ENCODE measurements at places on chromosomes 16 and 17.

- no peak for DNase-seq
These were observed 18.4 kb downstream of the SYT17 start for GRCh38 chr16:19186408-19186807.

GRCh38 chr16:70692130-70692872 is 6.4 kb upstream of the MTSS2 start:
- no peak for DNase-seq

- DNase-seq, result no peak
These were observed 81.1 kb downstream of the MAF start for GRCh38 chr16:79519448-79519847.

GRCh38 chr16:64132190-64132589 is 989.7 kb downstream of the CDH11 start:
- no peak for DNase-seq

DNA sequence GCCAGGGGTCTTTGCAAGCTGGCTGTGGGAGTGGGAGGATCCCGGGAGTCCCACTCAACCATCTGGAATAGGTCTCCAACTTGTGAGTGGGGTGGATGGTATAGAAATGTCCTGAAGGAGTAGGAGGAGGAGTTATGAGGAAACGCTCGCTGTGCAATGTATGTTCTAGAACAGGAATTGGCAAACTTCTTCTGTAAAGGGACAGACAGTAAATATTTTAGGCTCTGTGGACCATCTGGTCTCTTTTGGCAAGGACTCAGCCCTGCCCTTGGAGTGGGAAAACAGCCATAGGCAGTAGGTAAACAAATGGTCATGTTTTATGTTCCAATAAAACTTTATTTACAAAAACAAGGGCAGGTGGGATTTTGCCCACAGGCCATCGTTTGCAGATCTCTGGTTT is 149.2 kb downstream of the NPIPB5 start:
- DNase-seq, result no peak

- no peak for DNase-seq
These were observed 430.7 kb downstream of the HS3ST3B1 start for GRCh38 chr17:14731591-14731990.

GRCh38 chr17:83124871-83125514 is 45.6 kb downstream of the METRNL start:
- peak; percentile 34 for DNase-seq

DNA sequence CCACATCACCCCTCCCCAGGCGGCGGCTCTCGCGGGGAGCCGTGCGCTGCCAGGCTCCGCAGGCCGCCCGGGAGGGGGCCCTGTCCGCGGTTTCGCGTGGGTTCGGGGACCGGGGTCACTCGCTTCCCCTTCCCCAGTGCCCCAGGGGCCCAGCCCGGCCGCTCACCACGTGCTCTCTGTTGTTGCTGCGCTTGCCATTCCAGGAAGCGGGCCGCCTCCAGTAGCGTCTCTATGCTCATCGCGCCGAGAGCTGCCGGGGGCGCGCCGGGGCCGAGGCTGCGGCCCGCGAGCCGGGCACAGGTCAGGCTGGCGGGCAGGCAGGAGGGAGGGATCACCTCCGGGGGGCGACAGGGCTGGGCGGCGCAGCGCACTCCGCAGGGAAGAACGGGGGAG is 390 bp downstream of the MNT start:
- peak; percentile 95 for DNase-seq
